ENCODE measurements at places on chromosomes 6 and 20. TPM values are rescaled to one million over a fixed set of nuclear protein-coding genes. Genes with fewer than 3 reads are reported as not detected.

BMP5 gene
- polyA plus RNA-seq = 3.8 TPM

- DNase-seq = no peak
Observed at GRCh38 chr6:26268659-26269402, 96.2 kb upstream of the BTN3A2 start.

- DNase-seq = no peak
Observed at GRCh38 chr6:63816982-63817436, 181.4 kb downstream of the PHF3 start.

BHLHE23 gene
- not detected for polyA plus RNA-seq

DNA sequence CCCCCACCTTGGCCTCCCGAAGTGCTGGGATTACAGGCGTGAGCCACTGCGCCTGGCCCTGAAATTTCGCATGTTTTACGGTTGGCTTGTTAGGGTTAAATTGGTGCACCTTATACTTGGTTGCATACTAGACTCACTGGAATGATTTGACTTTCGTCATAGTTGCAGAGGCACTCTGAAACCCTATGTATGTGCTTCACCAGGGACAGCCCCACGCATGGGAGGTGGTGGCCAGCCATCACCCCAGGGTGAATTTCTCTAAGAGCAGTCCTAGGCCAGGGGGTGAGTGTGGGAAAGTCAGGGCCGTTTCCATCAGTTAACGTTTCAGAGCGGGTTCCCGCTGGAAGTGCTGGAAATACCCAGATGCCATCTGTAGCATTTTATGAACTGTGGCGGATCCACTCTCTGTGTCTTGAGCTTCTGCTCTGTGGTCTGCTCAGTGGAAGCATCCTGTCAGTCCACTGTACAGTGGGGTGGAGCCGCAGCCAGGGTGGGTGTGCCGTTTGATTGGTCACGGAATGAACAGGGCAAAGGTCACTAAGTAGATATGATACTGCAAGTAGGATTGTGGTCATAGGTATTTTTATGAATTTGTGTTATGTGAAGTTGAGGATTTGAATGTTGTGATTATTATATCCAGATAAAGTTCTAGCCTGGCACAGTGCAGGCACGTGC lies 13.2 kb downstream of the DNAJC5 start:
- DNase-seq = no peak

GRCh38 chr20:5145365-5146098 lies 18.7 kb downstream of the CDS2 start:
- DNase-seq = no peak

KCNQ5 gene
- 0.23 TPM for polyA plus RNA-seq

- DNase-seq = no peak
Observed at GRCh38 chr6:166556863-166557322, 29.6 kb downstream of the RAMACL start.

TTLL9 gene
- polyA plus RNA-seq = 5.5 TPM

DNA sequence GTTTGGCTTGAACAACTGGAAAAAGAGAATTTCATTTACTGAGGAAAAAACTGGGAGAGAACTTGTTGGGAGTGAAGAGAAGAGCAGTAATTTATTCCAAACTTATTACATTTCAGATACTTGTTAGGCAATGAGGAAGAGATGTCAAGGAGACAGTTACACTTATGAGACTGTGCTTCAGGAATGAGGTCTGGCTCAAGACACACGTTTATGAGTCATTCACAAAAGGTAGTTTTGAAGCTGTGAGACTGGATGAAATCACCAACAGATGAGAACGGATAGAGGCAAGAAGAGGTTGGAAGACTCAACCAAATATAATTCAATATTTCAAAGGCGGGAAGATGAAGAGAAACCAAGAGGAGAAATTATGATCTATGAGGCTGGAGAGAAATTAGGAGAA lies 70.6 kb upstream of the DEFB112 start:
- DNase-seq = no peak

TBXT gene
- not detected for polyA plus RNA-seq

GRCh38 chr6:142537612-142538478 lies 236.0 kb downstream of the ADGRG6 start:
- DNase-seq = no peak
